NCI-H748 treated with DMSO at 0.1 percent for 48 hours (cell line): ENCODE measurements at places on chromosomes 6 and 20.

DNA sequence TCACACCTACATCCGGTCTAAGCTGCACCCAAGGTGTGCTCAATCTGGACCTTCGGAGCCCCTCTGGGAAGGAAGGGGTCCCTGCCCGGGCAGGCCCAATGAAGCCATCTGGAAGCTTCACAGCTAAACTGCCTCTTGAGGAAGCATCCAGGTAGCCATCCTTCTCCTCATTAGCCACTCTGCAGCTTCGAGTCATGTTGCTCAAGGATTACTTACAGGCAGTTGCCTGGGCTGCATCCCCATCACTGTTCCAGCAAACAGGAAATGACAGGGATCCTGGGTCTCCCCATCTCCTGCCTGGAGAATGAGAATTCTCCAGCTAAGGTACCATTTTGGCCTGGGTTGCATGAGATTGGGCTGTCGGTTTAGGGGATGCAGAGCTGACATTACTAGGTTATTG lies 91.7 kb downstream of the ERMARD start:
- DNase-seq, result no peak

- DNase-seq, result no peak
These were observed 144.7 kb downstream of the ERMARD start for GRCh38 chr6:169895926-169896761.

DNA sequence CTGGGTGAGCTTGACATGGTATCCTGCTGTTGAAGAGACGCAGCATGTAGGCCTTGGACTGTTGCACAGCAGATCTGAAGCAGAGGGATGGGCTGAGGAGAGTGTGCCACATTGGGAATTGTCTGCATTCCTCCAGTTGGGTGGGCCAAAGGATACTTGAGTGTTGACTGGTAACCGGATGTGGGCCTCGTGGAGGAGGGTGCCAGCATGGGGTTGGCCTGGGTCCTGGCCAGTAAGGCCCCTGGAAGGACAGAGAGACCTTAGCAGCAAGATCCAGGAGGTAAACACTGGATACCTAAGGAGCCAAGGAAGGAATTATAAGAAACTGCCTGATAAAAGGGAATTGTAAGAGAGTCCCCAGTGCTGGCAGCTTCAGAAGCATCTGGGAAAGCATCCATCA lies 76.9 kb downstream of the FIG4 start:
- DNase-seq, result no peak

DNA sequence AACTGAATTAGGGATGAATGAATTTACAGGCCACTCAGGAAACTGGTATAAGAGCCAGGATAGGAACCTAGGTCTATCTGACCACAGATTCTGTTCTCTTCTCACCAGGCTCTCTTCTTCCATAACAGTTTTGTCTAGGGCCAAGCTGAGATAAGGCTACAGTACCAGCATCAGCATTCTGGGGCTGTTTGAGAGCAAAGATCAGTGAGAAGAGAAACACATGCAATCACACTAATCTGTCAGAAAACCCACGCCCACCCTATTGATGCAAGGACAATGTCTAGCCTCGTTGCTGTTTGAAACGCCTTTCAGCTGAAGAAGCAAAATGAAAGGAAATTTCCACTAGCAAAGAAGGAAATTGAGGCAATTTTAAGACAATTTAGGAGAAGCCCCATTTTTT lies 137.7 kb downstream of the LCA5 start:
- no peak for DNase-seq

DNA sequence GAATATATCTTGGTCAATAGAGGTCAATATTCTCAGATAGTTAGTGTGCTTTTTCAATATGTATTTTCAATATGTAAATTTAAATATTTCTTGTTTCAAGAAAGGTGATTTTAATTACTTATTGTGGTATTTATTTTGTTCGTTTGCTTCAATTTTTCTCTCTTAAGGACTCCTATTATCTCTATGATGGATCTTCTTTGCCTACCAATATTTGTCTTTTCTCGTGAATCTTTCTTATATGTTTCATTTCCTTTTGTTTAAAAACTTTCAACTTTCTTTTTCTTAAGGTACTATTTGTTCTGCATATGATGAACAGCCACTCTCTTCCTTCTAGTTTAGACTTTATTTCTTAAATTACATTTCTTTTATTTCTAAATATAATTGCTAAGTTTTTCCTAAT lies 46.1 kb upstream of the PSMF1 start:
- DNase-seq, result no peak

GRCh38 chr6:3915076-3915791 lies 66.1 kb downstream of the FAM50B start:
- no peak for DNase-seq

GRCh38 chr20:37200926-37201826 lies 21.8 kb upstream of the MROH8 start:
- no peak for DNase-seq

DNA sequence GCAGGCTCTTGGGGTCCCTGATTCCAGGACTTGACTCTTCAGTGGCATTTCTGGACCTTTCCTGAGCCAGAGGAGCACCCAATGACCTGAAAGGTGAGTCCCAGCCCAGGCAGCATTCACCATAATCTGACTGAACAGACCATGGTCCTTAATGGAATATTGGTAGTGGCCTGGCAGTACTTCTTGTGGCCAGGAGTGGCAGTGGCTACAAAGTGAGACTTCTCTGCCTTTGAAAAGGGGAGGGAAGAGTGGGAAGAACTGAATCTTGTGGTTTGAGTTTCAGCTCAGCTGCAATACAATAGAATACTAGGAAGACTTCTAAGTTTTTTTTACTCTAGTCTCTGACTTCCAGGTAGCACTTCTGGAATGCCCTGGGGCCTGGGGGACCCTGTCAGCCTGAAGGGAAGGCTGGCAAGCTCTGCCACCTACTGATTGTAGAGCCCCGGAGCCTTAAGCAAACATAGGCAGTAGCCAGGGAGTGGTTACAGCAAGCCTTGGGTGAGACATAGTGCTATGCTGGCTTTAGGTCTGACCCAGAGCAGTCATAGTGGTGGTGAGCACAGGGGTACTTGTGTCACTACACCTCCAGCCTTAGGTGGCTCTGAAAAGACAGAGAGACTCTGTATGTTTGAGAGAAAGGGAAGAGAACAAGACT lies 674.2 kb upstream of the MANEA start:
- DNase-seq, result no peak

DNA sequence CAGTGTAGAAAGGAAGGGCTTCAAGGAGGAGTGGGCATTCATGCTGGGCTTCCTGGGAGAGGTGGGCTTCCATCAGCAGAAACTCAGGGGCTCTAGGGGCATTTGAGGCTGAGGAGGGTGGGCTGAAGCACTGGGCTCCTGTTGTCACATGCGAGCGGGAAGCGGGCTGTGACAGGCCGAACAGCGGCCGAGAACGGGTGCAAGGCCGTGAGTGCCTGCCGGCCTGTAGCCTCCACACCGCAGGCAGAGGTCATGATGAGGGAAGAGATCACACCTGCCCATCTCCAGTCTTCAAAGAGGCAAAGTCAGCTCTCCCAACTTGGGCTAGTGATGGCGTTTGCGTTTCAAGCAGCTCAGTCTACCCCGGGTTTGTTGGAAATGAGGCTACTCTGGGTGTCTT lies 880 bp downstream of the TTLL2 start:
- DNase-seq, result no peak

- no peak for DNase-seq
These were observed 53.8 kb downstream of the CD40 start for GRCh38 chr20:46171909-46172308.

- peak; percentile 63 for DNase-seq
These were observed 26.7 kb downstream of the IYD start for GRCh38 chr6:150395388-150396009.

- no peak for DNase-seq
These were observed 22.0 kb downstream of the TRIM27 start for GRCh38 chr6:28901831-28902230.

- no peak for DNase-seq
These were observed 501.4 kb downstream of the BCKDHB start for GRCh38 chr6:80607811-80608391.

GRCh38 chr20:20737158-20737557 lies 24.7 kb upstream of the RALGAPA2 start:
- no peak for DNase-seq

DNA sequence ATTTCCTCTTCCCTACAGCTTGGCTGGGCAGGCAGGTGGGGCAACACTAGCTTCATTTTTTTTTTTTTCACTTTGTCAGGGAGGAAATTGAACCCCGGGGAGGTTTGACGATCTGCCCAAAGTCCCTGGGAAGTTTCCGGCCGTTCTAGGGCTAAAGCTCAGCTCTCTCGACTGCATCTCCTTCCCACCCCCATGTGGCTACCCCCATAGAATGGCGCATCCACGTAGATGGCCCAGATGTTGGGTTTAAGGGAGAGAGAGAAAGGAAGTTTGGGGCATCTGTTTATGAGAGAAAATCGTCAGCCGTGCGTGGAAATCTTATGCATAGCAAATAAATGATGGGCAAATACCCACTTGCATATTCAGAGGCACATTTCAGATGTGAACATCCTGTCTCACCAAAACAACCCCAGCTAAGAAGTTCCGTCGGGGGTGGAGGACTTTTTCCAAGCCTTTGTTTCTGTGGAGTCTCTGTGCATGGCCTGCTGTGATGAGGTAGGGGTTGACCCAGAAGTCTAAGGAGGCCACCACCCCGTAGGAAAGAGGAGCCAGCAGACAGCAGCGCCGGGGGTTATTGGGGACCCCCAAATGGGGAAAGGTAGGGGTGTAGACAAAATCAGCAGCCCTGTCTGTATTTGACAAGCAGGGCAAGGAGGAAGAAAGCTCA lies 40.5 kb upstream of the ZNF831 start:
- DNase-seq, result no peak

GRCh38 chr20:20796766-20797440 lies 84.5 kb upstream of the RALGAPA2 start:
- no peak for DNase-seq

- DNase-seq, result peak; percentile 35
These were observed 7.2 kb upstream of the SERPINB1 start for GRCh38 chr6:2848851-2849250.

DNA sequence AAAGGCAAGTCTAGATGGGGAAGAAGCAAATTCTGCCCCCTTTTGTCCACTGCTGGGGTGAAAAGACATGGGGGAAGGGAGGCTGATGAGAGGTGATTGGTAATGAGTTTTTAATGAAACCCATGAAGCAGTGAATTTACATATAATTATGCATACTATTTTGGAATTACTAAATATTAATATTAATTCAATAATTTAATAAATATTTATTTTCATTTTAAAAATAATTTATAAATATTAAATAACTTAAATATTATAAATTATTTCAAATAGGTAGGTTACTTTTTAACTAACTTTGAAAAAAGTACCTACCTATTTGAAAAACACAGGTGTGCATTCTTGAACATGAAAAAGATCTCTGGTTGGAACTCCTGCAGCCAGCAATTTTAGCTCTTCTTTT lies 138.1 kb upstream of the GPR6 start:
- DNase-seq, result no peak

- DNase-seq, result no peak
These were observed 121.0 kb downstream of the SYNDIG1 start for GRCh38 chr20:24590178-24590982.

DNA sequence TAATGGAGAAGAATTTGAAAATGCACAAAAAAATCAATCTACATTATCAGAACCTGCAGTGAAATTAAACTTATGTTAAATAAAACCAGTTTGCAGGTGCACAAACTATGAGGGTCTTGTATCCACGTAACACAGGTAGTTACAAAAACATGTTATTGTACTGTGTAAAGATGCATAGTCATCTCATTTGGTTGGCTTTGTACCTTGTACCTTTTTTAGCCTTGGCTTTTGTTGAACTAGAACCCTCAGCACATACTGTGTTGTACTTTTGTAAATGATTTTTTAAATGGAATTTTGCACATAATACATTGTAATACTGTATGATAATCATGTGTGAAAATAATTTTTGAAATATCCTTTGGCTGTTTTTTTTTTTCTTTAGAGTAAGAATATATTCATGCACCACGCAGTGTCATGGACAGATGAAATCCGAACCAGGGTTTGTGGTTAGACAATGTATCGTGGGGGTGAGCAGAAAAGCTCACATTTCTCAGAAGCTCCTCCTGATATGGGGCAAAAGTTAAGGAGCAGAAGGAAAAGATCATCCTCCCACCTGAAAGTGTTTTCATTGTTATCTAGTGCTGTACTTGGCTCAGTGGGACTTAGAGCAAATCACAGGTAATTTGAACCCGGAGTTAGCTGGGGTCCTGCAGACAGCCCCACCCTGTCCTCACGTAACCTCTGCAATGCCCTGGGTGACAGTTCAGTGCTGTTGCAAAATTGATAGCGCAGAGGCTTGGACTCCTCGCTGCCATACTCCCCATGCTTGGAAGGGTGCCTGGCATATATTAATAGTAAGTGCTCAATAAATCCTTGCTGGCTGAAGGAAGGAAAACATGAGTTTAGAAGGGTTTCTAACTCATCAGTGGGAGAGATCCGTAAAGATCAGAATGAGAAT lies 14.8 kb upstream of the NAA20 start:
- no peak for DNase-seq

DNA sequence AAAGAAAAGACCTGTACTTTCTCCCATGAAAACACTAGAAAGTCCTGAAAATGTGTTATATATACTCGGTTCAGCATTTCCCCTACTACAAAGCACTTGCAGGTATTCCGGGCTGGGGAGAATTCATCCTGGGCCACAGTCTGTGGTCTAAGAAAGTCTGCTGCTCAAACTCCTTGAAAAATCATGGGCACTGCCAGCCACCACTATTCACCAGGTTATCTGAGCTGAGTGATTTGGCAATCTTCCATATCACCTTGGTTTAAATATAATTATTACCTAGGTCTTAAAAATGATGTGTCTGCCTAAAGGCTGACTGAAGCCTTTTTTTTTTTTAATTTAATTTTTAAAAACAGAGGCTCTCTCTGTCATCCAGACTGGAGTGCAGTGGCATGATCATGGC lies 11.3 kb downstream of the FKBP5 start:
- DNase-seq, result no peak
